Testis (tissue), 5 donors: ENCODE measurements at places on chromosomes 5 and 9. TPM values are rescaled to one million over a fixed set of nuclear protein-coding genes. Genes with fewer than 3 reads are reported as not detected.

OTULINL gene
- 10.5 TPM for total RNA-seq

GRCh38 chr5:10091701-10092100 lies 158.0 kb downstream of the ATPSCKMT start:
- DNase-seq = no peak

GRCh38 chr9:130815242-130815808 lies 19.7 kb upstream of the ABL1 start:
- no peak for DNase-seq

DNA sequence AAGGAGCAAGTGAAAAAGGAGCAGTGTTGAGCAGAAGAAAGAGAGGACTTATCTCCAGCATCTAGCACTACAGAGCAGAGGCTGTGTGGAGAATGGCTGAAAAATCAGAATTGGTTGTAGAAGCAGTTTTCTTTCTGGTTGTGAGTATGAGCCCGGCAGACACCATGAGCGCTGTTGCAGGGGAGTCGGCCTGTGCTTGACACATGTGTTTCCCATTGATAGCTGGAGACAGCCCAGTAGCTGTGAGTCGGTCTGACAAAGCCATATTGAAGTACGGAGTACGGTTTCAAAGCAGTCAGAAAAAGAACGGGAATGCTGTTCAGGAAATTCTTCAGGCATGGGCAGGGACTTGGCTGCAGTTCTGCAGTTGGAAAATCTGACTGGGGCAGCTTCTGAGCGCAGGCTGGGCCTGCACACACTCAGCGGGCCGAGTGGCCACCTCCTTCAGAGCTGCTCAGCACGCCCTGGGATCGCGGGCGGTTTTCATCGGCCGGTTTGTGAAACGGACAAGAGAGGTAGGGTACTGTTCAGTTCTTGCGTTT lies at the start of gene SGCD:
TSS of gene SGCD (plus strand) at position 447 of the 542 bp plus-strand sequence.
- DNase-seq = peak; percentile 56
